ENCODE measurements at places on chromosomes 4 and X.

DNA sequence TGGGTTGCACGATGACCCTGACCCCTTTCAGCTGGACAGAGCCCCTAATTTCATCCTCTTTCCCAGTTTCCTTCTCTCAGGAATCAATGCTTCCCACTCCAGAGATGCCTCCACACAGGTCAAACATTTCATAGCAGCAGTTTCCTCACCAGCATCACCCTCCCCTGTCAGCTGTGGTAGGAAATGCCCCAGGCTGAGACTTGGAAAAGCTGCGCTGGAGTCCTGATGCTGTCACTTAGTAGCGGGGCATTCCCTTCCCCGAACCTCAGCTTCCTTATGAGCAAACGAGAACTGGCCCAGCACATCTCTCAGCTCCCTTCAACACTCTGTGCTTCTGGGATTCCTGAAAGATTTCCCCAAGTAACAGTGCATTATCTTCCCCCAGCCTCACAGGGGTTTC, 2.7 kb downstream of the GJB1 start:
- DNase-seq = no peak

DNA sequence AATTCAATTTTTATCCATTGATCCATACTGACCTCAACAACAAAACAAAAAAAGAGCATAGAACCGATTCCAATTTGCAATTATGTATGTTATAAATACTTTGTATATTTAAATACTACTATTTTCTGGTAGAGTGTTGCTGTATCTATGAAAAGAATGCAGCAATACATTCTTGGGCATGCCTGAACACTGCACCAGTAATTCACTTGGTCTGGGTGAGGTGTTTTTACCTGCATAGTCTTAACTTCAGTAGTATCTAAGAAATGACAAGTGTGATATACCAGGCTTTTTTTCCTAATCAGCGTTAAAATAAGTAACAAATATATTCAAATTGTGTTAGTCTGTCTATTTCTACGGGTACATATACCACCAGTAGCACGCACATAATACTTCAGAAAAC, 120.2 kb downstream of the KLHL13 start:
- no peak for DNase-seq

DNA sequence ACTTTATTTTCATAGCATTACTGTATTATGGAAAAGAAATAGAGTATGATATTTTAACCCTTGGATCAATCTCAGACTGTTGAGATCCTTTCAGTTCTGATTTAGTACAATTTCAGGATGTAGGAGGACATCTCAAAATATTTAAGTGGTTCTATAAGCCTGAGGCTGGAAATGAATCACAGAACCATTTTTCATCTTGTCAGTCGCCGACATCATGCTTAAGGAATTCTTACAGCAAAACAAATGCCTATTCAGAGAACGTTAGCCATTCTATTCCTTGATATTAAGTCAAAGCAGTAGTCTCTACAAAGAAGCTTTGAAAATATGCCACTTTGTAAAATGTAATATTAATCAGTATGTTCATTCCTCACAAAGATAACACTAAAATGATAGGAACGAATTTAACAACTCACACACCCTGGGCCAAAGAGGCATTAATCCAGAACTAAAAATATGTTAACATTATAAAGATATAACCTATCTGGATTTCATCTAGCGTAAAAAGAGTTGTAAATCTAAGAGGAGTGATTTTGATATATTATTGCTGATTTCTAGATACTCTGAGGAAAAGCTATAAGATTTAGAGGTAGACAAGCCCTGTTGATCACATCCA, 152.0 kb downstream of the GASK1B start:
- DNase-seq = peak; percentile 95

- DNase-seq = peak; percentile 5
These were observed 16.2 kb downstream of the NELFA start for GRCh38 chr4:1992468-1993168.

DNA sequence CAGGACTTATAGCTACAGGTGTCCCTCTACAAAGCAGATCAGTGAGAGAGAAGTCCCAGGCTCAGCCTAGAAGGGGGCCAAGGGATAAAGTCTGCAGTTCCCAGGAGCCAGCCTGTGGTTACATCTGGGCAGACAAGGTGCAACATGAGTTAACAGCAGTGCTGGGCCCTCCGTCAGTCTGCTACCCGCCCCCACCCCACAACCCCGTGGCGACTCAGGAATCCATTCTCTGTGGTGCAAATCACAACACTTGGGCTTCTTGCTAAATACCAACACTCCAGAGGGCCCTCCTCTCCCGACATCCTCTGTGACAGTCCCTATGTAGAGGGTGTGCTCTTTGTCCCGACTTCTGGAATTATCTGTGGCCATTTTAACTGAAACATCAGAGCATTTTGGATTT, 13.8 kb downstream of the GPM6B start:
- DNase-seq = no peak

GRCh38 chr4:19104176-19104575, 1082.6 kb upstream of the LCORL start:
- no peak for DNase-seq

GRCh38 chr4:183617075-183617474, 41.9 kb downstream of the RWDD4 start:
- no peak for DNase-seq

DNA sequence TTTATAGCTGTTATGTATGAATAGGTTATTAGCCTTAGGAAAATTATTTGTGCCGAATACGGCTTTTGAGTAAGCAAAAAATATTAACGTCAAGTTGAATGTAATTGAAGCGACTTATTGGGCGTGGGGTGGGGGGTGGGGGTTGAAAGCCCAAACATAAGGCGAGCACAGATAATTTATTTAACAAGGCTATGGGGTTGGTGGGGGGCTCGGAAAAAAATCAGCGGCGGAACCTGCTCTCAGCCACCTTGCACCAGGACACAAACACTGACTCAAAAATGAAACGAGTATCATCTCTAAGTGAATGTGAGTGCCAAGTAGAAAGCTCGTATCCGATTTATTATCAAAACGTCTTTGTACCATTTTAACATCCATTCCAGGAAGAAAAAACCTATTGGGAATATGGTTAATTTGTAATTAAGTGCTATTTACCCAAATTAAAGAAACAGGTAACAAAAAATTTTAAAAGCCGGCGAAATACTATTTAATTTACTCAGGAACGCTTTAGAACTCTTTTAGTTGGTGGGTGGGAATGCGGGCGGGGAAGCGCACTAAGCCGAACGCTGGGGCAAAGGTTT, 902 bp upstream of the LARP1B start:
- DNase-seq = no peak

GRCh38 chrX:54570332-54570731, 40.3 kb downstream of the GNL3L start:
- no peak for DNase-seq

DNA sequence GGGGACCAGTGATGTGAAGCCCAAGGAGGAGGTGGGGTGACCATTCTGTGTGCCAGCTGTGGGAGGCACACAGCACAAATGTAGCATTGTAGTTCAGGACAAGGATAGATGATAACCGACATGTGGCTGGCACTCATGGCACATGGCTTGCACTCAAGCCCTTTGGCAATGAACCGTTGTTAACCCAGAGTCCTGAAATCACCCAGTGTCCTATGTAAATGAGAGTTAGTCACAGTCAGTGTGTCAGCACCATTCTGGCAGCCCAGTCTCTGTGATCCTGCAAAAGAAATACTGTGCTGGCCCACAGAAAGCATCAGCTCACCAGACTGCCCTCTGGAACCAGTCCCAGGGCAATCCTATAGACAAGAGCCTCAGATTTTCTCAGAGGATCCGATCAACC, 339.3 kb downstream of the MID1IP1 start:
- no peak for DNase-seq

- DNase-seq = no peak
These were observed 270.8 kb upstream of the FGF13 start for GRCh38 chrX:138982365-138982764.

- no peak for DNase-seq
These were observed 28.1 kb downstream of the DDIT4L start for GRCh38 chr4:100162027-100162685.

GRCh38 chrX:12329476-12329875, 191.2 kb downstream of the FRMPD4 start:
- DNase-seq = no peak

GRCh38 chr4:16202598-16202997, 23.7 kb downstream of the TAPT1 start:
- DNase-seq = no peak

GRCh38 chr4:53599632-53600031, 8.3 kb upstream of the LNX1 start:
- no peak for DNase-seq

GRCh38 chr4:51884606-51885005, 41.7 kb downstream of the DCUN1D4 start:
- DNase-seq = no peak

DNA sequence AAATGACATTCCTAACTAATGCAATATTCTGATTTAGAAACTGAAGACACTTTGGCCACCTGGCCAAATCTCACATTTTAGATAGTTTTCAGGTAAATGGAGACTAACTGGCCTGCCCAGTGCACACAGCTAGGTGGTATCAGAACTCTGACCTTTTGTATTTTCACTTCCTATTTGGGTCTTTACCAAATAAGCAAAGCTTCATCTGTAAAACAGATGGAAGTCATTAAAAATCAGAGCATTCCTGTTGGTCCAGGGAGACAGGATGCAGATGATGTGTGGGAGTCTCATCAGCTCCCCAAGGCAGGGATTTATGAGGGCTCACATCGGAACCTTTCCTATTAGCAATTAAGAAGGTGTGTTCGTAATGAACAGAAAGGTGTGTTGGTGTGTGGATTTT, 57.7 kb downstream of the ARHGAP10 start:
- peak; percentile 72 for DNase-seq

GRCh38 chr4:109411964-109412363, 21.7 kb upstream of the SEC24B start:
- no peak for DNase-seq

GRCh38 chr4:113978561-113979147, 793 bp downstream of the ARSJ start:
- DNase-seq = no peak

DNA sequence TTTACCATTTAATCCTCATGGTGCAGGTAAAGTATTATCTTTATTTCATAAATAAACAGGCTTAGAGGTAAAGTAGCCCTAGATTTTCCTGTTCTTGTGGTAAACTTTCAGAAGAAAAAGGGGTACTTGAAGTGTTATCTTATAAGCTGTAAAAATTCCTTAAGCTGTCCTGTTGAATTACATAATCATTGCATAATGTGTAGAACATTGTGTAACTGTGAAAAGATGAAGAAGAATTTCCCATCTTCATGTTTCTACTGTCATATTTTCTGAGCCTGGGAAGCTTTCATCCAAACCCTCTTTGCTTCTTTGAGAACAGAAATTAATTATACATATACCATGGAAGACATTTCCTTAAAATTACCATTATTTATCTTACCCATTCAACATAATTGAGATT, 90.5 kb downstream of the ELOVL6 start:
- peak; percentile 37 for DNase-seq

DNA sequence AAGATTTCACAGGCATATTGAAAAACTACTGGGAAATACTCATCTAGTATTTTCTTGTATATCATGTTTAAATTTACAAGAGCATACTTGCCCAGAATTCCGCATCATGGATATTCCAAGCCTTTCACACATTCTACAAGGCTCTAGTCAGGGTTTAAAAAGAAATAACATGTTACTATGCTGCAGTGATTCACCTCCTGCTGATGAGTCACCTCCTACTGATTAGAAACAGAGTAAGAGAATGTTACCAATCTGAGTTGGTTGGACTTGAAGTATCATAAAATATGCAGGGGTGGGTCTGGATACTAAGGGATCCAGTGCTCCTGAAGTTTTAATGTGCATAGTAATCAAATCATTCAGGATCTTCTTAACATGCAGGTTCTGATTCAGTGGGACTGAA, 192.0 kb upstream of the ANK2 start:
- peak; percentile 96 for DNase-seq

- DNase-seq = peak; percentile 67
These were observed 1.3 kb upstream of the PCDH7 start for GRCh38 chr4:30718641-30719453.

DNA sequence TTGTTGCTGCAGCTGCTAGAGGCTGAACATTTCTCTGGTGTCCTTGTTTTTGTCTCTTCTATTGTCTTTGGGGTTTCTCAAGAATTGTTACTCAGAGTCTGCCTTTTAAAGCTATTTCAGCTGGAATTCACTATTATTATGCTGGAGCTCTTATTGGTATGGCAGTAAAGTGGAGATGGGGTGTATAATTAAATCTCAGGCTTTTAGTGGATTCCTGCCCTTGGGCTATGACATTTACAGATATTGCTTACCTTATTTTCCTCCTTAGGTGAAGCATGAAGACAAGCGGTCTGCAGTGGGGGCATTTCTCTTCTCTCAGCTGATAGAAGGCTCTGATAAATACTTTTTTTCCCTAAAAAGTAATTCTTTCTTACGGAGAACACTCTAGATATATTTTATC, 1656.6 kb upstream of the IGFBP7 start:
- DNase-seq = no peak

DNA sequence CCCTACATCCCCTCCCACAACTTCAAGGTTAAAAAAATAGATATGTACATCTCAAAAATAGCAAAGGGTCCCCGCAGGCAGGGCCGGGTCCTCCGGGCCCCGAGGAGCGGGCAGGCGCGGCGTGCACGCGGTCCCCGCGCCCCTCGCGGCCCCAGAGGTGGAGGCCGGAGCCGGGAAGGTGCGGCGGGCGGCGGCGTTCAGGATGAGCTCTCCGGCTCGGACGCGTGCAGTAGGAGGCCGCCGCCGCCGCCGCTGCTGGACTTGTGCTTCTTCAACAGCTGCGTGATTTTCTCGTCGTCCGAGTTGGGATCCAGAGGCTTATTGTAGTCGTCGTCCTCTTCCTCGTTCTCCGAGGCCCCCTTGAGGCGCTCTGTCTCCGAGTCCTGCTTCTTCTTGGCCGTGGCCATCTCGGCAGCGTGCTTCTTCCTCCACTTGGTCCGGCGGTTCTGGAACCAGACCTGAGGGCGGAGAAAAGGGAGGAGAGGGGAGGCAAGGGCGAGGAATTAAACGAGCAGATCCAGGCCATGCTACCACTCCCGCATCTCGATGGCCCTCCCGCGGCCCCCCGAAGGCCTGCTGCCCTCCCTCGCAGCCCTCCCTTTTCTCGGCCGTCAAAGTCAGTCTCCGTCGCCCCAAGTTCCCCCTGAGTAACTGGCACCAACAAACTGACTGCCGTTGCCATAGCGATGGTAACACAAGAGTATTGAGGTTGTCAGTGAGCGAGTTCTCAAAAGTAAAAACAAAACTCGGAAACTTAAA, 5.8 kb downstream of the NKX6-1 start:
- DNase-seq = peak; percentile 15

DNA sequence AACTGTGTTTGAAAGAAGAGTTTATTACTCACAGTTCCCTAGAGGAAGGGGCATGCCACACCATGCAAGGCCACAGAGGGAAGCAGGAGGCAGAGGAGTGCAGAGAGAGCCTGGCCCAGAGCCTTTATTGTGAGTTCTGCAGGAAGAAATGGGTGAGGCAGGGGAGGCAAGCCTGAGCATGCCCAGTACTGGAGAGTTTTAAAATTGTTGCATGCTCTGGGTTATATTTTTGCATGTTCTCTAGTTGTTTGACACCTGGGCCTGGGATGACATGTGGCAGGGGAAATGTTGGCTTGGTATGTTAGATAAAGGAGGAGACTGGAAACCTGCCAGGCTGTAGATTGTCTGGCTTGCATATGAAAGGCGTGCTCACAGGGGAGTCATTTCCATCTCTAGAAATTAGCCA, 19.7 kb upstream of the CRMP1 start:
- DNase-seq = no peak

All from fibroblast of upper back skin (primary cell).